ENCODE measurements at places on chromosomes 5 and 9.
A peak's percentile ranks its signal among the peaks of the same experiment; 100 is the strongest.

- DNase-seq = no peak
These were observed 96.1 kb downstream of the GABRG2 start for GRCh38 chr5:162163663-162164062.

DNA sequence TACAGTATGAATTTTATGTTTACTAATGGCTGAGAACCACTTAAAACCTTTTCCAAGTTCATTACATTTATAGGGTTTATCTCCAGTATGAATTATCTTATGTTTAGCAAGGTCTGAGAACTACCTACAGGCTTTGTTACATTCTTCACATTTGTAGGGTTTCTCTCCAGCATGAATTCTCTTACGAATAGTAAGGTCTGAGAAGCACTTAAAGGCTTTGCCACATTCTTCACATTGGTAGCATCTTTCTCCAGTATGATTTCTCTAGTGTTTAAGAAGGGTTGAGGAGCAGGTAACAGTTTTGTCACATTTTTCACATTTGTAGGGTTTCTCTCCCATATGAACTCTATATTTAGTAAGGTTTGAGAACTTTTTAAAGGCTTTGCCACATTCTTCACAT is 1127.4 kb downstream of the EFNA5 start:
- DNase-seq = no peak

- no peak for DNase-seq
These were observed 98.2 kb downstream of the RORB start for GRCh38 chr9:74595286-74595685.

DNA sequence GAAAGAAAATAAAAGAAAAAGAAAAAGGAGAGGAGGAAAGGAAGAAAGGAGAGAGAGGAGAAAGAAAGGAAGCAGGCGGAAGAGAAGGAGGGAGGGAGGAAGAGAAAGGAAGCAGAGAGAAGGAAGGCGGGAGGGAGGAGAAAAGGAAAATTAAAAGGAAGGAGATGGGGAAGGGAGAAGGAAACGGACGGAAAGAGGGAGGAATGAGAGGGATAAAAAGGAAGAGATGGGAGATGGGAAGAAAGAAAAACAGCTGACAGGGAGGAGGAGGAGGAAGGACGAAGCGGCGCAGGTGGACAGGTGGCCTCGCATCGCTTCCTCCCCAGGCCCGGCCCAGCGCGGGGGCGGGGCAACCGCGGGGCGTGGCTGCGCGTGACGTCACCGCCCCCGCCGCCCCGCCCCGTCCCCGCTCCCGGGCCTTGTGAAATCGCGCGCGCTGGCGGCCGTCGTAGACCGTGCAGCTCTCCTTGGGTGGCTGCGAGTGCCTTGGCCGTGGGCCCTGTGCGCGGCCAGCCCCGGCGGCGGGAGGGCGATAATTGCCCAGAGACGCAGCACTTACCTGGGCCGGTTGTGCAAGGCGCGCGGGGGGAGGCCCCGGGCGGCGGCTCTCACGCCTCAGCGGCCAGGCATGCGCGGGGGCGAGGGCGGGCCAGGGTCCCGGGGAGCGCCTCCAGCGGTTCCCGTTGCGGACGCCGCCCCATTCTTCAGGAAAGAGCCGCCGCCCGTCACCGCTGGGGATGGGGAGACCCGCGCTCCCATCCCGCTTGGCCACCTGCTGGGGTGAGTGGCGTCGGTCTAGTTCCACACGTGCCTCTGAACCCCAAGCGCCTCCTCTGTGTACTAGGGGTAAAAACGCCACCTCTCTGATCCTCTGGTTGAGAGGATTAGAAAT is 49.6 kb upstream of the FOXE1 start:
- DNase-seq = peak; percentile 21

DNA sequence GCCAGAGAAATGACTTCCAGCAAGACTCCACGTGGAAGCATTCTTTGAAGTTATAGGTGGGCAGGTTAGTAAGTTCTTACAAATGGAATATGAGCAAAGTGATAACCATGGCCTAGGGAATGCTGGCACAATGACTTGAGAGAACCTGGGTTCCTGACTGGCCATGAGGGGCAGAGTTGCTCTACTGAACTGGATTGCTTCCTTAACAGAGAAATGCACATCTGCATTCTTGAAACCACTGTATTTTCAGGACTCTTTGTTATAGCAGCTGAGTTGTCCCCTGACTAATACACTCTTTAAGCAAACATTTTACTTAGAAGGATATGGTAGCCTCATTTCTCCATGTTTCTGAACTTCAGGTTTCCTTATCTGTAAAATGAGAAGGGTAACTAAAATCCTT is 108.3 kb upstream of the GNA14 start:
- DNase-seq = no peak

GRCh38 chr9:27717991-27718390 is 144.7 kb upstream of the C9orf72 start:
- DNase-seq = no peak

- no peak for DNase-seq
These were observed 92.5 kb upstream of the RORB start for GRCh38 chr9:74404620-74405019.

- DNase-seq = no peak
These were observed 102.4 kb downstream of the UBE2R2 start for GRCh38 chr9:33919276-33919897.

DNA sequence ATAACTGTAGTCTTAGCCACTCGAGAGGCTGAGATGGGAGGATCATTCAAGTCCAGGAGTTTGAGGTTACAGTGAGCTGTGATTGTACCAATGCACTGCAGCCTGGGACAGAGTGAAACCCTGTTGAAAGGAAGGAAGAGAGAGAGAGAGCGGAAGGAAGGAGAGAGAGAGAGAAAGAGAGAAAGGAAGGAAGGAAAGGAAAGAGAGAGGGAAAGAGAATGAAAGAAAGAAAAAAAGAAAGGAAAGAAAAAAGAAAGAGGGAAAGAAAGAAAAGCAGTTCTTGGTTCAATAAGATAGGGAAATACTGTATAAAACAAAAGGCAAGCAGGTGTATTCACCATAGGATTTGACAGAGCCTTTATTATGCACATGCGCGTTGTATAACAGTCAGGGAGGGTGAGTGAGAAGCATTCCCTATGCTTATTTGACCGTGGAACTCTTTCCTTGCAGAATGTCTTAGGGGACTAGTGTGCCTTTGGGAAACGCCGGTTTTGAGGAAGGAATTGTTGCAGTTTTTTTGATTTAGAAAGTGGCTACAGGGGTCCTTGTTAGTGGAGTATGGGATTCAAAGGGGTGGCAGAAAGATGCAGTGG is 42.0 kb downstream of the GSN start:
- no peak for DNase-seq

GRCh38 chr9:127178686-127179632 is 56.5 kb upstream of the ANGPTL2 start:
- no peak for DNase-seq

DNA sequence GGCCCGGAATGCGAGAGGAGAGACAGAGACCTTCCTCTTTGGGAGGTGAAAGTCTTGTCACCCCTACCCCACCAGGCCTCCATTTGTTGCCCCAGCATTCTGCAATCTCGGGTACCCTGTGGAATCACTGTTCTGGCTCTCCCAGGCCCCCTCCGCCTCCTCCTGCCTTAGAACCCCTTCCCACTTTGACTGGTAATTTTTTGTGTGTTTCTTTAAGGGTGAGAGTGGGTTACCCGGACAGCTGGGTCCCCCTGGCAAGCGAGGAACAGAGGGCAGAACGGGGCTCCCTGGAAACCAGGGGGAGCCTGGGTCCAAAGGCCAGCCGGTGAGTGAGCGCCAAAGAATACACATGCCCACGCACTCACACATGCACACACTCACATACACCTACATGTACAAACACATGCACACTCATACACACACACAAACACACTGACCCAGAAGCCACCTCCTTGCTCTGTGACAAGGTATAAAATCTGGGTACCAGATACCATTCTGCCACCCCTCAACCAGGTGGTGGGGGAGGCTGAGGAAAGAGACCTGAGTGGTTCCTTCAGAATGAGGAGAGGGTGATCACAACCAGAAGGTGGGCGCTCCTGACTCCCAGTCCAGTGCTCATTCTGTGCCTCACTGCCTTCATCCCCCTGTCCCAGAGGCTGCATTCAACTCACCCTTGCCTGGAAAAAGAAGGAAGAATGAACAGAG is 30.9 kb upstream of the ORM1 start:
- no peak for DNase-seq

DNA sequence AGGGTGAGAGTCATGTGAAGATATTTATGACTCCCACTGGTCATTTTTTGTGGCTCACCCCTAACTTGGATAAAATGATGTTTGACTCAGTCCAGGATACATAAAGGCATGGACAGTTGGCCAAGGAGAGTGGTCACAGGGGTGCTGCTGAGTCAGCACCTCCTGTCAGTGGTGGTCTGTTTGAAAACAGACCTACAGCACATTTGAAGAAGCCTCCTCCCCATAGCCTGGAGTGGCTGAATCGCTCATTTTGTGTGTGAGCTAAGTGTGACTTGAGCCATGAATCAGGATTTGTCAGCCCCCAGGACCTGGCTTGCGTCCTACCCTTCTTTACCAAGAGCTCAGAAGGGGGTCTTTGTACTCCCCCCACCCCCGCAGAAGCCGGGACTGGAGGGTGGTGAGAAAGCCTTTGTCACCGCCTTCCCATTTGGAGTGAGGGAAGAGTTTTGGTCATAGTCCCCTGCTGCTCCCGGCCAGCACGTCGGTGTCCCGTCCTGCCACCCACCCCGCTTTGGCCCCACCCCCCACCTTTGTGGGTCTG is 35.6 kb downstream of the TRIO start:
- DNase-seq = no peak

DNA sequence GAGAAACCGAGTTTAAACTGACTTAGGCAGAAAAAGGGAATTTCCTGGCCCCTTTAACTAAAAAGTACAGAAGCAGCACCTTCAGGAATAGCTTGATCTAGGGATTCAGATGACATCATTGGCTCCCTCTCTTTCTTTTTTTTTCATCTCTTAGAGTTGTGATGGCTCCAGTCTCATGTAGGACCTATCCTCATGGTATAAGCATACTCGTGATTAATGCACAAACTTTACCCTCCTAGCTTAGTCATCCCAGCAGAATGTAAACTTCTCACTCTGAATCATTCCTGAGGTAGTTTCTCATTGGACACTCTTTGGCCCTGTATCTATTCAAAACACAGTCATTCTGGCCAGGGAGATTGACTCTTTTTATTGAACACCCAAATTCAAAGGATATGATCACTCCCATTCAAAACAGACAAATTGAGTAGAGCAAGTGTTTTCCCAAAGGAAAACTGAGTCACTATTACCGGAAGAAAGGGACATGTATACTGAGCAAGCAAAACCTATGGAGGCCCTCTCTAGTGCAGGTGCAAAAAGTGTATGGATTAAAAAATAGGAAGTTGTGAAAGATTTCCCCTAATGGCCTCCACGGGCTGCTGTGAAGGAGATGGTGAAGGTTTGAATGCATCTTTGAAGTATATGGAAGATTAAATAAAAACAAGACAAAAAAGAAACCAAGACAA is 27.6 kb upstream of the SMIM23 start:
- no peak for DNase-seq

DNA sequence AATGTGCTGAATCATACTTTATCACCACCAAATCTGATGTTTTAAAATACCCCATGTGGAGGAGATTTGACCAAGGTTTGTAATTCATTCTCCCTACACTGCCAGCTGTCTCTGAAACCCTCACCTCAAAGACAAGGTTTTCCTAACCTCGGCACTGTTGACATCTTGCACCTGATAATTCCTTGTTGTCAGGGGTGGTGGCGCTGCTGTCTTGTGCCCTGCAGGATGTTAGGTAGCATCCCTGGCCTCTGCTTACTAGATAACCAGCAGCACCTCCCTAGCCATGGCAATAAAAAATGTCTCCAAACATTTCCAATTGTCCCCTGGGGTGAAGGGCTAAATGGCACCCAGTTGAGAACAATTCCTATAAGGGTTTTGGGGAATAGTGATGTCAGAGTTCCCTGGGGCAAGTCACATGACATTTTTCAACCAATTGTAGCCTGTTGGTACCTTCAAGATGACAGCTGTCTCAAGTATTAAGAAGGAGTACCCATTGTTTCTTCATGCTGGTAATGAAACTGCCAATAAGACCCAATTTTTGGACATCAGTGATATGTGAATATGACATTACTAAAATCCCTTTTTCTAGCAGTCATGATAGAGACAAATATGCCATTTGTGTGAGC is 160.6 kb upstream of the PLCXD3 start:
- no peak for DNase-seq

DNA sequence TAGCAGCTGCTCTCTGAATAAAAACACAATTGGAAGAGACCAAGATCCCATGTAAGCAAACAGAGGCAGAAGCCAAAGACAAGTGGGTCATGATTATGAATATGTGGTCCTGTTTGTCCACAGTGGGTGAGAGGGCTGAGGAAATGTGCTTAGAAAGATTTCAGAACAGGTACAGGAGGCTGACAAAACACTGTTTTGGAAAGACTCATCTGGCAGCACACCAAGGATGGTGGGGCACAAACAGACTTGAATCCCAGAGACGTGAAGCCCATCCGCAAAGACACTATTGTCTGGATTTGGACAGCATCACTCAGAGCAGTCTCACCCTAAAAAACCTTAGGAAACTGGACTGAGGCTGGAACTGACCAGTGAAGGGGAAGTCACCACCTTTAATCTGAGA is 85.0 kb downstream of the ADRB2 start:
- no peak for DNase-seq

DNA sequence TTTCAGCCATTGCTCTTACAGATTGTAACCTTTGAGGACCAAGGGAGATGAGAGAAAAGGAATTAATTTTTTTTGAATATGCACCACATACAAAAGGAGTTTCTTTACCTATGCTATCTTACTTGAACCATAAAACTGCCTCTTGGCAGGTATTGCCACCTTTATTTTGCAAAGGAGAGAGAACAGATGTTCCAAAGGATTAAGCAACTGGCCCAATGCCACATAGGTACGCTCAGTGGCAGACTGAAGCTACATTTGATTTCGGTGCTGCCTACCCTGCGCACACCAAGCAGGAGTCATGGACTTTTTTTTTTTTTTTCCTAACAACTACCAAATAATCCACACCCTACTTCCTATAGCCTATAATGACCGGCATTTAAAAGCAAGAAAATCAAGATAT is 43.1 kb downstream of the SAXO1 start:
- DNase-seq = no peak

DNA sequence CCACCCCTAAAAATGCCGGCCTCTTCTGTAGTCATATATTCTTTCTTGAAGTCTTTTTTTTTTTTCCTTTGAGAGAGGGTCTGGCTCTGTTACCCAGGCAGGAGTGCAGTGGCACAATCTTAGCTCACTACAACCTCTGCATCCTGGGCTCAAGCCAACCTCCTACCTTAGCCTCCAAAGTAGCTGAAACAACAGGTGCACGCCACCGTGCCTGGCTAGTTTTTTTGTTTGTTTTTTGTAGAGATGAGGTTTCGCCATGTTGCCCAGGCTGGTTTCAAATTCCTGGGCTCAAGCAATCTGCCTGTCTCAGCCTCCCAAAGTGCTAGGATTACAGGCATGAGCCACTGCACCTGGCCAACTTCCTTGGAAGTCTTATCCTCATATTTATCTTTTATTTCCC is 19.1 kb downstream of the SREK1IP1 start:
- no peak for DNase-seq

GRCh38 chr9:116873491-116873890 is 186.4 kb downstream of the TRIM32 start:
- no peak for DNase-seq

- no peak for DNase-seq
These were observed 310.2 kb downstream of the ARRDC3 start for GRCh38 chr5:91072881-91073280.
